Left kidney (tissue), 8 donors: ENCODE measurements at places on chromosomes 2 and 18. TPM values are rescaled to one million over a fixed set of nuclear protein-coding genes. Genes with fewer than 3 reads are reported as not detected.
A peak's percentile ranks its signal among the peaks of the same experiment; 100 is the strongest.

TEX44 gene
- not detected for polyA plus RNA-seq

TCF23 gene
- 0.50 TPM for polyA plus RNA-seq

LRRTM4 gene
- 1.4 TPM for polyA plus RNA-seq

MAP2 gene
- polyA plus RNA-seq: 42.7 TPM

IL1RN gene
- polyA plus RNA-seq: 3.2 TPM

EDAR gene
- polyA plus RNA-seq: 3.1 TPM

DNA sequence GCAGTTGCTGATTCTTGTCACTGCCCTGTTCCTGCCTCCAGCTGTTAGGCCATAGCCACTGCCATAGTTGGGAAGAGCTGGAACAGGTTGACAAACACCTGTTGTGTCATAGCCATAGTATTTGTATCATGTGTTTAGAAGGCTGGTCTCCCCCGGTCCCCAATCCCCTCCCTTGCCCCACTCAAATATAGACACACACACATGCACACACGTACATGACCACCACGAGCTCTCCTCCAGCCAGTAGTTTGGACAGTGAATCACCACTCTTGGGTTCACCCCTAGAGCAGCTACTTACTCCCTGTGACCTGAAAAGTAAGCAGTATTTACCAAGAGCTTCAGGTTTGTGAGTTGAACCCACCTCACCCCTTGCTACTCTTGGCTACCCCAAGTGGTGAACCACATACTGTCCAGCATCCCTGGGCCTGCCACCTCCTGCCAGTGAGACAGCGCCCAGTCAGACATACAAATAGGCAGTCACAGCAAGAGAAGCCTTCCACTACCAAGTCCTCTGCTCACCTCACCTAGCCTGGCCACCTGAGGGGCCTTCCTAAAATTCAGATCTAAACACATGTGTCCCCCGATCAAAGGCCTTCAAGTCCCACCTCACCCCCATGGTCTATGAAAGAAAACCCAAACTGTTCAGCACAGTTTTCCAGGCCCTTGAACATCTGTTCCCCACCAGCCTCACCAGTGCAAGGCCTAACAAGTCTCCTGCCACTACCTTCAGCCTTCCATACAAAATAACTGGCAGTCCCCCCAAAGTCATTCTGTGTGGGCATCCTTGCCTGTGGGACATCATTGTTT lies 7.1 kb downstream of the PCBP1 start:
- DNase-seq: no peak

DNA sequence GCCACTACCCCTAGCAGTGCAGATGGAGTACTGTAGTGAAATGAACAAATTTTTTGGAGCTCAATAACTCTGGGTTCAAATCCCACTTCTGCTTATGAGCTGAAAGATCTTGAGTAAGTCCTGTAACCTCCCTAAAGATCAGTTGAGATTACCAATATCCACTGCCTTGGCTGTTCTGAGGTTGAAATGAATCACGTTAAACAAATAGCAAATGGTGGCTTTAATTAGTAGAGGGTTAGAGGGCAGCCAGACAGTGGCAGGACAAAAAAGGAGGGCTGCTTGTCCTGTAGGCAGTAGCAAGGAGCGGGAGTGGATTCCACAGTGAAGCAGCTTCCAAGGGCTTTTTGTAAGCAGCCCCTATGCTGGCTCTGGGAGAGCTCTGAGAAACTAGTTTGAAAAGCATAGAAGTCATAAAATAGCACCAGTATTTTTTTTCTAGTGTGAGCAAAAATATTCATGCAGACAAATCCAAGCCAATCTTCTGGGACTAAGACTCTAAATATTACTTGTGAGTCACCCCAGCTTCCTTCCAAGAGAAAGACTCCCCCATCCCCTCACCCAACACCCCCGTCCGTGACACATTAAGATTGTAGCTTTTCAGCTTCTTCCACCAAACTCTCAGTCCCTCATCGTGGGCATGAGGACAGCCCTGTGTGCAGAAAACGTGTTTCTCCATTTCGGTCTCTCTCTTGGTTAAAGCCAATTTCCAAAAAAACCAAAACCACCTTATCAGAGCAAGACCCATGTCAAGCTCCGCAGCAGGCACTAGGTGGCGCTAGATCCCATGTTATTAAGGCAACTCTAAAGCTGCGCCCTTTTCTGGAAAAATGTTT lies 123.5 kb upstream of the LGALSL start:
- DNase-seq: peak; percentile 91

- no peak for DNase-seq
Observed at GRCh38 chr18:10100196-10100595, 186.4 kb downstream of the VAPA start.

GRCh38 chr2:121699421-121700333 lies 37.0 kb downstream of the NIFK start:
- no peak for DNase-seq

GRCh38 chr2:7552825-7553570 lies 635.8 kb downstream of the RNF144A start:
- DNase-seq: no peak

DNA sequence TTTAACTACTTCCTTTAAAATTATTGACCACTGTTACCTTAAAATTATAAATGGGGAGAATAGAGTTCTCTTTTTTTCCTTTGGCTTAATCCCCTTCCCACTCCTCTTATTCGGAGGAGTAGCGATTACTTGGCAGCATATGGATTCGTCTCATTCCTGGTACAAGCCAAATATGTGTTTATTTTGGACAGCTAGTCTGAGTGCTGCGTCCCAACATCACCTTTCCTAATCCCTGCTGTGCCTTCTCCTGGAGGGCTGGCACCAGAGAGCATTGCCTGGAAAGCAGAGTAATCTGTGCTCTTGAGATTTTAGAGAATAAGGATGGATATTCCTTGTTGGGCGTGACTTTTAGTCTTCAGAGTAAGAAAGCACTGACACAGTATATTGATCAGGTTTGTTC lies 185.6 kb downstream of the AGAP1 start:
- DNase-seq: no peak

DNA sequence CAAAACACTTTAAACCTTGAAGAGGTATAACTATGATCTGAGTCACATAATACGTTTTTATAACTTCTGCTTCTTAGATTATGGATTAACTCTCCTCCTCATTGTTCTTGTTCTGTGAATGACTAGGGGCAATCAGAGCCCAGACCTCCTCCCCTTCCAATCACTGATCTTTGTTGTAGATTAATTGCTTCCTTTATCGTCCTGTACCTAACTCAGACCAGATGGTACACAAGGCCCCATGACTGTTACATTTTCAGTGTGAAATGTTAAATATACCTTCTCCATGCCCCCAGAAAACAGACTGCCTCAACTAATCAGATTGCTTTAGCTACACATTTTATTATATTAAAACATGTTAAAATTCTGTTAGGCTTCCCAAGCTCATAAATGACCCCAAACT lies 211.7 kb downstream of the RNF152 start:
- no peak for DNase-seq

DNA sequence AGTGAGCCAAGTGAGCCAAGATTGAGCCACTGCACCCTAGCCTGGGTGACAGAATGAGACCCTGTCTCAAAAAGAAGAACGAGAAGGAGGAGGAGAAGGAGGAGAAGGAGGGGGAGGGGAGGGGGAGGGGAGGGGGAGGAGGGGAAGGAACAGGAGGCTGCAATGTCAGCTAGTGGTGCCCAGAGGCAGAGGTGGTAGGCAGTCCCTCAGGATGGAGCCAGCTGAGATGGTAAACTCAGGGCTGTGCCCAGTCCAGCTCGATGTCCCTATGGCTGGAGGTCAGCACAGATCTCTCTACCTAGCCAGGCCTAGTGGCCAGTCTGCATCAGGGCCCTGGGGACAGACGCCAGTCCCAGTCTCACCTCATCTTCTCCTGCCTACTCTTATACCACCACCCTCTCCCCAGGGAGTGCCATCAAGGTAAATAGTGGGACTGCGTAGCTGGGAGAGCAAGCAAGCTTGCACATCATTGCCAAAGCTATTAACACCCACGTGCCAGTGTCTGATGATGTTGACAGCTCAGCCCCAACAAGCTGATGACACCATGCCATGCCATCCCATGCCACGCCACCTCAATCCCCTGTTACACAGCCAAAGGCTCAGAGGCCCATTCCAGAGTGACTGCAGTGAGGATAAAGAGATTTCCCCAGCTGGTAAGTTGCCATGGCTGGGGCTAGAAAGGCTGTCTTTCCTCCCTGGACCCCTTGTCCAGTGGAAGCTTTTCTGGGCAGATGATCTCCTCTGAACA lies 7.6 kb upstream of the PLB1 start:
- no peak for DNase-seq

GRCh38 chr18:68797871-68798270 lies at the start of gene CCDC102B:
Gene CCDC102B, plus strand, starts transcription at chr18:68798080. Its CDS starts 38,684 bp downstream, at chr18:68836764.
- no peak for DNase-seq

GRCh38 chr2:199382091-199382490 lies 75.6 kb downstream of the SATB2 start:
- no peak for DNase-seq

DNA sequence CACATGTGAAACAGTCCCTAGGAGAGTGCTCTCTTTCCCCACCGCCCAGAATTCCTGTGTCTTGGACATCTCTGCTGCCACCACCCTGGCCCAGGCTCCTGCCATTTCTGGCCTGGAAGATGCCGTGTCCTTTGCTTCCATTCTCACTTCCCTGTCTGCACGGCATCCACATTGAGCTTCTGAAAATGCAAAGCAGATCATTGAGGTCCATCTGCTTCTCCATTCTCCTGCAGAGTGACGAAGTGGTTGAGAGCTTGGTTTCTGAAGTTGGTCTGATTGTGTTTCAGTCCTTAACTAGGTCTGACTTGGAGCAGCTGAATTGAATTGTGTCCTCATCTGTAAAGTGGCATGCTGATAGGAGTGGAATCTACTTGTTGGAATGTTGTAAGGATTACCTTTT lies 98.7 kb upstream of the MGAT5 start:
- no peak for DNase-seq

- no peak for DNase-seq
Observed at GRCh38 chr2:57330447-57330846, 716.2 kb upstream of the VRK2 start.

DNA sequence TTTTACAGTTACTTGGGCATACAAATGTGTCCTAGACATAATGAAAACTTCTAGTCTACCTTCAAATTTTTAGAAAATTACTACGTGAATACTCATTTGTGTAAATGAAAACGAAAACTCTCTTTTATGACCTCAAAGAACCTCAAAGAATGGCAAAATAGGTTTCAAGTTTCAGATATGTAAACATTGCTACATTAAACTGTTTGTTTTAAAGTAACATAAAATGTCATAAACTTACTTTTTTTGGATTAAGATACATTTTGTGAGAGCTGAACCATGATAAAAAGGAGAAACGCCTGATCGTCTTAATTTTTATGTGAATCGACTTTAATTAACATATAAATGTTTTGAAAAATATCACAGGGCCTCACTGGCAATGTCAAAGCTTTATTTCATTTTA lies 91.4 kb downstream of the PPP1R1C start:
- no peak for DNase-seq

DNA sequence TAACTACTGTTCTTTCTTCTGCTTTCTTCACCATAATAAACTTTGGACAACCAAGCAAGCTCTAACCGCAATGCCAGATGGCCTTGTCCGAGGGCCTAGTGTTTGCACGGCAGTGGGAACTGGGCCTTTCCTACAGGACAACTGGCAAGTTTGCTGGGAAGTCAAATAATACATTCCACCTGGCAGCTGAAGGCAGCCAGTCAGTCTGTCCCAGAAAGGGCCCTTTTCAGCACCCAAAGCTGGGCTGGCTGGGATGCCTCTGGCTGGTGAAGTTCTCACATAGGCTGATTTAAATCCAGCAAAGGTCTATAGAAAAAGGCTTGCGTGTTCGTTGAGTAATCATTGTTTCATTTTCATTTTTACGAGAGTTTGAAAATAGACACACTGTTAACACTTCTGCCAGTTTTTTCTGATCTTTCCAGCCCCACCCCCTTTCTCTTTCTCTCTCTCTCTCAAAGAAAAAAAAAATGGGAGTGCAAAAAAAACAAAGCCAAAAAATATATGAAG lies 110.0 kb upstream of the EPAS1 start:
- no peak for DNase-seq

DNA sequence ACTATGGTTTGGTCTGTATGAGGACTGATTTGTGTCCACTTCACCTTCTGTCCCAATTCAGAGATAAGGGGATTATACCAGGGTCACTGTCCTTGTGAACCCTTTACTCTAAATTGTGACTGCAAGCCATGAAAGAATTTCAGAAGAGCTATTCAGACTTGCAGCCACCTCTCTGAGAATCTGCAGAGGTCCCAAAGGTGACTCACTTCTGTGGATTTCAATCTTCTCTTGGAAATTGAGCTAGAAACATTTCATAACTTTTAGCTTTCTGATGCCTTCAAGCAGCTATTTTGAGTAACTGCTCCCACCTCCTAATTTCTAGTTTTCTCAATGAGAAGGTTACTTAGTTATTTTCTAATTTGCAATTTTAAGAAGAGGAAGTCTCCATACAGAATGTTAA lies 1242.4 kb upstream of the ACVR2A start:
- DNase-seq: no peak

- DNase-seq: no peak
Observed at GRCh38 chr2:189933911-189934399, 128.6 kb downstream of the MSTN start.

DNA sequence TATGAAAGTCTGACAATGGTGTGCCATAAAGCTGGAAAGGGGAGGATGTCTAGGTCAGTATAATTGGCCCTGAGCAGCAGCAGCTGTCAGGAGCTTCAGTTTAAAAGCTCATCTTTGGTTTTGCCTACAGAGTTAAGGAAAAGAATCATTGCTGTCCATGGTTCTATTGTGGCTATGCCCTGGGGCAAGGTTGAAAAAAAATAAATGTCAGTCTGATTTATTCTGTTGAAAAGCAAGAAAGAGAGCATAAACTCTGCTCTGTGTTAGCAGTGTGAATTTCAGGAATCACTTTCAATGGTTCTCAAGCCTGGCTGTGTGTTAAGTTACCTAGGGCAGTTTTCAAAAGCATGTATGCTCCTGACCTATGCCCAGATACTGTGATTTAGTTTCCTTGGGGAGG lies 446.7 kb downstream of the SETBP1 start:
- DNase-seq: peak; percentile 47

GRCh38 chr2:188519136-188519535 lies 227.5 kb downstream of the GULP1 start:
- DNase-seq: no peak
